Activated CD8-positive, alpha-beta memory T cell treated with anti-CD3 and anti-CD28 coated beads for 4 hours (primary cell): ENCODE measurements at places on chromosomes 1 and 21.

DNA sequence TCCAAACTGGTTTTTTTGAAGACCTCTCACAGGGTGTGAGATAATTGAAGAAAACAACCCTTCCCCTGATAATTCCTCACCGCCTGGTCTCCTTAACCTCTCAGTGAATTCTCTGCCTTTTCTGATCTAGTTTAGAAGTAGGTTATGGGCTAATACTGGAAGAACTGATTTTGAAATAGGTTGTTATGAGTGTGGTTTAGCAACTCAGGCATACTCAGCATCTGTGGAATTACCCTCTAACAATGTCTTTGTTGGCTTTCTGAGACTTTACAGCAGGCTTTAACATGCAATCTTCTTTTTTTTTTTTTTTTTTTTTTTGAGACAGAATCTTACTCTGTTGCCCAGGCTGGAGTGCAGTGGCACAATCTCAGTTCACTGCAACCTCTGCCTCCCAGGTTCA lies 10.3 kb upstream of the PLD5 start:
- DNase-seq: no peak

DNA sequence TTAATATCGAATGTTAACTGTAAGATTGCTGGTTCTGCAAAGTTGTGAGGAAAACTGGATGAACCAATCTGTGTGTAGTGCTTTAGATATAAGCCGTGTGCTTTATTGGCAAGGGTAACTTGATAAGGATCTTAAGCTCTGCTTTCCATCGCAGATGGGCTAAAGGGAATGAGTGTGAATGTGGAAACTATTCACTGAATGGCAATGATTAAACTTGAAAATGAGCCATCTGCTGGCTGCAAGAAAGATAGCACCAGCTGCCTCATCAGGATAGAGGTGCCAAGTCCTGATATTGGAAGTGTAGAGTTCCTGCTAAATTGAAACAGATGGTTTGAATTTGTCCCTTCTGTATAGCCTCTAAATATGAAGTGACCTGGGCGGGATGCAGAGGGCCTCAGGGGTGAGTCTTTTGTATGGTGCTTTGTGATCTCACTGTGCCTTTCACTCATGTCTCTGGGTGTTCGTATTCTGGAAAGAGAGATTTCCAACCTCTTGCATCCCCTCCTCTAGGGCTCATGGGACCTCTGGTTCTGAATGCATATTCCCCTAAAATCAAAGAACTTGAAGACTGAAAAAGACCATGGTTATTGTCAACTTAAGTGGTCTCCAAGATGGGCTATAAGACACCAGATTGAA lies 9.2 kb downstream of the FCRL3 start:
- no peak for DNase-seq

DNA sequence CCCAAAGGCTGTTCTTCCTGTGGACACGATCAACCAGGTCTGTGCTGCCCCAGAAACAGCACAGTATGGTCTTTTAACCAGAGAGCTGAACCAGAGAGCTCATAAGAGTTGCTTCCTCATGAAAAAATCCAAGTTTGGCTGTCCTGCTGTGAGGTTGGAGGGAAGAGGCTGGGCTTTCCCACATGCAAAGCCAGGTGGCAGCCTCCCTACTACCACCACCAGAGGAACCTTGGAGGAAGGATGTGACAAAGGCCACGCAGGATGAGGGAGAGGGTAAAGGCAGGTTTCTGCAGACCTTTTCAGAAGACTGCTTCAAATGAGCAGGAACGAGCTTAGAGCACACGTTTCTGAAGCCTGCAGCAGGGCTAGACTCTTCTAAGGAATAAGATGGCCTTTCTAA lies 27.1 kb downstream of the FAM78B start:
- no peak for DNase-seq

DNA sequence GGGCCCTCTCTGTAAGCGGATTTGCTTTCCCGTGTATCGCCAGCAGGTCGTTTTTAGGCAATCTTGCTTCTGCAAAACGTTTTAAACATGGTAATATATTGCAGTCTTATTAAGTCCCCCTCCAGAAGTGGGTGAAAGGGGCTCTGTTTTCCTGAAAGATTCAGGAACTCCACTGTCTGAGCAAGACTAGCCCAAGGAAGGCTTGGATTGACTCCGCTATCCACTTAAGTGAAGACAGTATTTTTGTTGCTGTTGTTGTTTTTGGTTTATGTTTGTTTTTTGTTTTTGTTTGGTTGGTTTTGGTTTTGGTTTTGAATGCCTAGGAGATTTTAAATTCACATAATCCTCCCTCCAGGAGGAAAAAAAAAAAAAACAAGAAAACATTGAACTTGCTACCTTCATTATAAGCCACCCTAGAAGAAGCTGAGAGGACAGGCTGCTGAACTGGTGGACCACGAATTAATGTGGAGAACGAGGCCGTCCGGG lies 29.1 kb upstream of the NFIA start:
- DNase-seq: no peak

DNA sequence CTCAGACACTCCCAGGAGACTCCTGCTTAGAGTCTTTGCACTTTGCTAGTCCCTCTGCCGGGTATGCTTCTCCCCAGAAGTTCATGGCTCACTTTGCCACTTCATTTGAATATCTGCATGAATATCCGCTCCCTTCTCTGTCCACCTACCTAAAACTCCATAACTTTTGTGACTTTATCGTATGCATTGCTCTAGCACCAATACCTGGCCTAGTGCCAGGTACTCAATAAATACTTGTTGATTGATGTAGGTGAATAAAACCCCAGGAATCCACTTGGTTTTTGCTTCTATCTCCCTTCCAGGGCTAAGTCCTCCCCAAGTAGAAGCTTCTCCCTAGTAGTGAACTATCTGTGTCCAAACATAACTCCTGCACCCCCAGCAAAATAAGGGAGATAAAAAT lies 27.8 kb upstream of the CTTNBP2NL start:
- no peak for DNase-seq

GRCh38 chr1:3530086-3530925 lies 75.8 kb downstream of the ARHGEF16 start:
- no peak for DNase-seq

- DNase-seq: no peak
Measured at GRCh38 chr1:57530206-57530910, 106.5 kb upstream of the DAB1 start.

DNA sequence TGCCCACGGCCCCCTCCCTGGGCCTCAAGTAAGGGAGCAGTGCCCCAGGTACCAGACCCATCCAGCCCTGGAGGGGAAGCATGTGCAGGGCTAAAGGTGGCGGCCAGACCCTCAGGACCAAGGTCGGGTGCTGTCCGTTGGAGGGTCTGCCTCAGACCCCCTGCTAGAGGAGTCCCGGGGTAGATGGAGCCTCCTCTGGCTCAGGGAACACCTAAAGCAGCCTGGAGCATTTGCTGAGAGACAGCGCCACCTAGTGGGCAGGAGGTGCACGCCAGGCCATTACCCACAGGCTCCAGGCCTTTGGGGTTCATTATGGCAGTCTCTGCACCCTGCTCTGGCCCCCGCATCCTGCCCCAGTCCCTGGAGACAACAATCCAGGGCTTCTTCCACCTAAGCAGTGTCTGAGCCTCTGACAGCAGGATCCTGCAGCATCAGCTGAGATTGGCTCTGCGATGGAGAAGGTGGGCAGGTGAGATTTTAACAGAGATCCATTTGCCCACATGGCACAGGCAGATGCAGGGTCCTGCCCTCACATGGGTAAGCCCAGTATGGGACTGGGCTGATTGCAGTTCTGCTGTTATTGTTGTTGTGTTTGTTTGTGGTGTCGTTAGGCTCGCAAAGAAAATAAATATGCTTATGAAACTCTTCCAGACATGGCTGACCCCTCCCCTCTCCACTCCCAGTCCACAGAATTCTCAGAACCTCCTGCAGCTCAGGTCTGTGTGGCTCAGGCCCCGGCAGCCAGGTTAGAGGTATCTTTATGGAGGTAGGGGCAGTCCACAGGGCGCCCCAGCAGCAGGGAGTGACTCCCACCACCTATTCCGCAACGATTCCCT lies 42.4 kb downstream of the CTNNBIP1 start:
- DNase-seq: peak; percentile 76

GRCh38 chr1:115463347-115463746 lies 125.3 kb upstream of the NGF start:
- DNase-seq: no peak

DNA sequence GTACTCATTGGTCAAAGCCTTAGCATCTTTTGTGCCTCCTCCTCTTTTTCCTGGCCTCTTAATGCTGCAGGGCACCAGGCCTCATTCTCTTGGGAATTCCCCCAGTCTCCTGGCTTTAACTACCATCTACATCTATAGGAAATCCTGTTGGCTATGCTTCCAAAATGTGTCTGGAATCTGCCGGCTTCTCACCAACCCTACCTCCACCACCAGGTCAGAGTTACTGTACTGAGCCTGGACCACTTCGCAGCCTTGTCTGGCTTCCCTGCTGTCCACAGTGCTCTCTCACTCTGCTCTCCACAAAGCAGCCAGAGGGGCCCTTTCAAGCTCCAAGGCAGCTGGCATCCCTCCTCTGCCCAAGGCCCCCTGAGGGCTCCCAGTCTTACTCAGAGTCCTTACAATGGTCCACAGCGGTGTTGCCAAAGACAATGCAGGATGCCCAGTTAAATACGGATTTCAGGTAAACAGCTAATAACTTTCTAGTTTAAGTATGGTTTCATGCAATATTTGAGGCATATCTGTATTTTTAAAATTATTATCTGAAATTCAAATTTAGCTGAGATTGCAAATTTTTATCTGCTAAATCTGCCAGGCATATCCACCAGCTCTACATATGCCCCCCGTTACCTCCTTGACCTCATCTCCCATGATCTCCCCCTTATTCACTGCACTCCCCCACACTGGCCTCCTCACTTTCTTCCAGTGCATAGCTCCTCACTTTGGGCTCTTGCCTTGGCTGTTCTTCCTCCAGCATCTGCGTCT lies 34.5 kb upstream of the FAM163A start:
- DNase-seq: no peak

GRCh38 chr1:74570797-74571492 lies 58.5 kb upstream of the LRRC53 start:
- no peak for DNase-seq

GRCh38 chr1:80218112-80218511 lies 1211.6 kb upstream of the ADGRL4 start:
- no peak for DNase-seq

- no peak for DNase-seq
Measured at GRCh38 chr1:8443558-8444194, 125.8 kb downstream of the SLC45A1 start.

GRCh38 chr1:20493839-20494608 lies 8.0 kb upstream of the CAMK2N1 start:
- DNase-seq: peak; percentile 68

GRCh38 chr1:222182641-222183040 lies 365.3 kb downstream of the HHIPL2 start:
- DNase-seq: no peak

DNA sequence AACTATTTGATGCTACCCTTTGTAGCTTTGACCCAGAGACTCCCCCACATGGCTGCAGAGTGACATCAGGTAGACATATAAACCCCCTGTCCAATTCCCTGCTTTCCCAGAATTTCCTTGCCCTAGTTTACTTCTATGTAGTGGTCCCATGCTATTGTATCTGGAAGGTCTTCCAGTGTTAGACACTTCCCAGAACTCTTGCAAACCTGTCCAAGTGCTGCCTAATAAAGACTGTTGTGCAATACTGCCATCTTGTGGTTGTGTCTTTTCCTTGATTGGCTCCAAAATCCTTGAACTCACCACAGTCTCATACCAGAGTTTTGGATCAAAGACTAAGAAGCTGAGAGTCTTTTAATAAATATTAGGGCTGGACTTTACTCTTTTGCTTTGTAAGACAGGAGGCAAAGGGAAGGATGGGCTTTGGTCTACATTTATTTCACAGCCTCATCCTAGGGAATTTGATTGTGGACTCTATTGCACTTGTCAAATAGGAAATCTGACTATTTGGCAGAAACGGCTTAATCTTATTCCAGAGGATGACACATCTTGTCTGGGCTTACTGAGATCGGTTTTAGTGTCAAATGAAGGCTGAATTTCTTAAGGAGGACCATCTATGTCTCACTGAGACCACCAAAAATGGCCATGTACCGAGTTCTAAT lies 169.9 kb downstream of the LRRC7 start:
- DNase-seq: no peak
